ENCODE measurements at places on chromosomes 13 and 19.

GRCh38 chr13:110438211-110438610 is 123.3 kb downstream of the RAB20 start:
- no peak for DNase-seq

GRCh38 chr19:38850976-38851621 is 1.3 kb upstream of the HNRNPL start:
- DNase-seq = no peak

- DNase-seq = peak; percentile 77
Measured at GRCh38 chr19:1825909-1826556, 14.0 kb upstream of the ATP8B3 start.

GRCh38 chr19:47494729-47495128 is 10.7 kb upstream of the KPTN start:
- no peak for DNase-seq

DNA sequence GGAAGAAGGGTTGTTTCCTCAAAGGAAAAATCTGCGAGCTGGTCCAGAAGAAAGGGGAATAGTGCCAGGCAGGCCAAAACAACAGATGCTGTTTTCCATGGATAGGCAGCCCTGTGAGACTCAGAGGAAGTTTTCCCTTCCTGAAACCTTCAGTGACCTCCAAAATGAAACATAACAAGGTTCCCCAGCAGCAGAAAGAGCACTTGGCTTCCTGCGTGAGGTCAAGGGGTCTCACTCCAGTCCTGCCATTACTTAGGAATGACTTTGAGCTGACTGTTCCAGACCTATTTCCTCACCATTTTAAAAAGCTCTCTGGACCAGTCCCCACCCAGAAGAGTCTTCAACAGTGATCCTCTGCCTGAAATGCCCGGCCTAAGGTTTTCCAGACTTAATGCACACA is 104.6 kb upstream of the IPO5 start:
- no peak for DNase-seq

DNA sequence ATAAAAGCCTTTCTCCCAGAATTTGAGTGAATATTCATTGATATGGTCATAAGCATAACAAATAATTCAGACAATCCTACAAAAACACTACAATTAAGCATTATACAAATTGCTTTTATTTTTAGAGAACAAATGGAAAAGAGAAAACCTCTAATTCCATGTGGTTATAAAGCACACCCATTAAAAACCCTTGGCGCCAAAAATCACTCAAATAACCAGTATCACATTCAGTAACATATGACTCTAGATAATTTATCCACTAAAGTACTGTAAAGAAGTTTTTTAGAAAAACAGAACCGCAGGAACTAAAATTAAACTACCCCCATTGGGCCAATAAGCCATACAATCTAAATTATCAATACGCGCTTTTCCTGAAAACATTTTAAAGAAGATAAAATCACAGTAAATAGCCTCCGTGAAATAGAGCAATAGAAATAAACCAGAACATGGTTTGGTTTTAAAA is 569 bp downstream of the LCP1 start:
- no peak for DNase-seq

DNA sequence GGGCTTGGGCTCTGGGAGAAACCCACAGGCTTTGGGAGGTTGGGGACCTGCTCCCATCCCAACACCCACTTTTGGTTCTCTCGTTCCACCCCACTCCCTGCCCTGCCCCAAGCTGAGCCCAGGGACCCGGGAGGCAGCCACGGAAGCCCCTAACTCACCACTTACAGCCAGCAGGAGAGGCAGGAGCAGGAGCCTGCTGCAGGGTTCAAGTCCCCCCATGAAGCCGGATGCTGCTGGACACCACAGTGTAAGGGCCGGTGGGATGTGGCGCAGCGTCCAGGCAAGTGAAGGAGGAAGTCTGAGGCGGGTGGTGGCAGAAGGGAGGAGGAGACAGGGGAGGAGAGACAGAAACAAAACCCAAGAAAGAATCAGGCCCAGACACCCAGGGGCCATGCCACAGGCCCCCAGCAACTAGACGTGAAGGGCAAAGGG is at the start of gene TYROBP:
Gene TYROBP (minus strand): TSS at position 286 of the 432 bp plus-strand sequence. CDS start 67 bp downstream, at position 219.
- DNase-seq = no peak

DNA sequence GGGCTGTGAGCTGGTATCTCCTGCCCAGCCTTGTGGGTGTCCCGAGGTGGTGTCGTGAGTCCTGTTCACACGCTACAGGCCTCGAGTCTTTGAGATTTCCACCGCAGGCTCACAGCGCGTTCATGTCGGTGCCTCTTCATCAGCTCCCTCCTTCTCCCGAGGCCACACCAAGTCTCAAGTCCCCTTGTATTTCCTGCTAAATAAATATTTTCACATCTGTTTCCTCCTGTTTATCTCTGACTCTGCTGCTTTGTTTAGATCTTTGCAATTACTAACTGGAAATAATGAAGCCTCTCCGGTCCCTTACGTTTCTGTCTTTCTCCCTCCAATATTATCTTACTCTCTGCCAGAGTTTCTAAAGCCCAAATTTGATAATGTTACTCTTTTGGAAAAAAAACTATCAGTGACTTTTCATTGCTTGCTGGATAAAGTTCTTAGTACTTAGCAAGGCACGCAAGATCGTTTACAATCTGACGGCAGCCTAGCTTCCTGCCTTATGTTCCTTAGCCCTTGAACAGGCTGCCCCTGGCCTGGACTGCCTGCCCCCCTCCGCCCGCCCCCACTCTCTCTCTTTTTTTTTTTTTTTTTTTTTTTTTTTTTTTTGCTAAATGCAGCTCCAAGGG is 130.5 kb upstream of the RNF113B start:
- DNase-seq = no peak

GRCh38 chr19:6278740-6279619 is 795 bp downstream of the MLLT1 start:
- no peak for DNase-seq

Data from cerebellar cortex (tissue), 1 donor.